Activated CD4-positive, alpha-beta T cell treated with anti-CD3 and anti-CD28 coated beads, Interleukin-2, amount 10 ng/mL, durations not matched to agents 24 days and 14 days (primary cell): ENCODE measurements at places on chromosomes 4 and X.

DNA sequence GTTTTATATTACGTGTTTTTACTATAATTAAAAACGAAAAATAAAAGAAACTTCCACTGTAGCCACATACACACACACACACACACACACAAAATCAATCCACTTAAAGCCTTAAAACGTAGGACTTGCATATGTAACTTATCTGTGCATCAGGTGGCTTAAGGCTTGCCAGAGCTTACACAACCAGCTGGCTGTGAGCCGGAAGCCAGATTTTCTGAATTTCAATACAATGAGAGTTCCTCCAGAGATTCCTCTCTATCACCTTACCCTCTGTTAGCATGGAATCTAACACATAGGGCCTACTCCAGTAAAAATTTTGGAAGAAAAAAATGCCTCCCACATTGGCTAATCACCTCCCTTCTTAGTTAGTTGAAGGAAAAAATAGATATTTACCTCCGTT, 27.9 kb upstream of the SLITRK4 start:
- DNase-seq = no peak

DNA sequence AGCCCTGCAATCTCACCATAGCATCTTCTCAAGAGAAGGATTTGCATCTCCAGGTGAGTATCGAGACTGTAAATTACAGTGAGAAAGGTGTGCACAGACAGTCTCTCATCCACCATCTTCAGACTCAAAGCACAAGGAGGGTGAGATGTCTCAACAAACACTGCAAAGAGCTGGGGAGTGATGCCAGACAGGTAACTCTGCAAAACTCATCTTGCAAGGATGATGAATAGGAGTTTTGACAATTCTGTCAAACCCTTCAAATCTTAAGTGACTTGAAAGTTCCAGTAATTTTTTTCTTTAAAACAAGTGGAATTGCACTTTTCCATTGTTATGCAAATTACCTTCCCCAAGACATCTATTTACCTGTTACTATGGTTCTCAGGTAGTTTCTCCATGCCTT, 277.2 kb upstream of the VCX3A start:
- DNase-seq = no peak

DNA sequence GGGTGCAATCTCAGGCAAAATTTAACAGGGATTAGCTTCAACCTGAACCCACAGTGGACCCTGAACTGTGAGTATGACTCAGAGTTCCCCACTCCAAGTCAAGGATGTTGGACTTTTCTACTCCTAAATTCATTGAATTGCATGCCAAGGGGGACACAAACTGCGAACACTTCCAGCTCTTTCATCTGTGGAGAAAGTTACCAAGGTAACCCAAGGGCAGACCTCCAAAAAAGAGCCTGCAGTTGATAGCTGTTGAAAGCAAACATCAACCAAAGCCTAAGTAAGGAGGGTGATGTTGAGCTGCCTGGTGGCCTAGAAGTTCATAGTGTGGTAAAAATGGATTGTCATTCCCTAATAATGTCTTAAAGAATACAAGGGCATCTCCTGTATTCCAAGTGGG, 1242.9 kb downstream of the C4orf33 start:
- no peak for DNase-seq

DNA sequence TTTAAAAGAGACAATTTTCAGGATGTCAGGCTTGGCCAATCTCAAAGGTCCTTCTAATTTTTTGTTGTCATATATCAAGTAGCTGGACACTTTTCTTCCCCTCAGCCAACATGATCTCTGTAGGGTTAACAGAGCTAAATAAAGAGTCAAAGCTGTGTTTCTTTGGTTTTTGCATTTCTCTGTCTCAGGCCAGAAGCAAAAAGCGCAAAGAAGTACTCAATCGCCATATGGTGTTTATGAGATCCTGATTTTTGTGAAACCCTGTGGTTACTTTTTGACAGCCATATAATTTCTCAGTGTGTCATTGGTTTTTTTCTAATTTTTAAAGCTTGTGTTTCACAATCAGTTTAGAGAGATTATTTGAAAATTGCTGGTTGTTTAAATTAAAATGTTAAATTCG, 111.9 kb downstream of the MAPK10 start:
- no peak for DNase-seq

GRCh38 chrX:17633546-17633945, 103.7 kb upstream of the SCML1 start:
- no peak for DNase-seq

DNA sequence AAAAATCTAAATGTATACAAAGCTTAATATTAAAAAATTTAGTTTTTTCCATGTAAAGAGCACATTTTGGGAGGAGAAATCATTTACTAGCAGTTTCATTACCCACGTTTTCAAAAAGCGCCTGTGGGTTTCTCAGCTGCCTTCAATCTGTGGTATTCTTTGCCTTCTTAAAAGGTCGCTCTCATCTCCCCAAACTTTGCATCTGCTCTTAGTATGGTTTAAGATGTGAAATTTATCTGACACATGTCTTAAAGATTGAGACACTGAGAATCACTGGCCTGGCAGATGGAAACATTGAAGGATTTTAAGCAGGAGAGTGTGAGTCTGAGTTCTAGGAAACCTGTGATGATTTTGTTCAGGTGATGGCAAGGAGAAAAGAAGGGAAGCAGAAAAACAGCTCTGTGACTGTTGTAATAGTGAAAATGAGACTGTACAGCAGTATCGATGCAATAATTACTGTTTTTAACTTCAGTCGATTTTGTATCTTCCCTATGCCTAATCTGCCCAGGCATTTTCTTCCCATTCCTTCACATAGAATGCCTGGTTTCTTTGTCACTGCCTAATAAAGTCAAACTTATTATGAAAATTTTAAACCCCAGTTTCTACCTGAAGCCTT, 75.9 kb downstream of the PAQR3 start:
- DNase-seq = no peak

GRCh38 chr4:17911608-17912007, 100.8 kb downstream of the NCAPG start:
- no peak for DNase-seq

GRCh38 chr4:120266602-120267001, 200.0 kb upstream of the MAD2L1 start:
- DNase-seq = no peak

GRCh38 chr4:170247596-170247995, 157.8 kb upstream of the AADAT start:
- no peak for DNase-seq

- no peak for DNase-seq
Observed at GRCh38 chrX:39335513-39336235, 534.4 kb downstream of the MID1IP1 start.

DNA sequence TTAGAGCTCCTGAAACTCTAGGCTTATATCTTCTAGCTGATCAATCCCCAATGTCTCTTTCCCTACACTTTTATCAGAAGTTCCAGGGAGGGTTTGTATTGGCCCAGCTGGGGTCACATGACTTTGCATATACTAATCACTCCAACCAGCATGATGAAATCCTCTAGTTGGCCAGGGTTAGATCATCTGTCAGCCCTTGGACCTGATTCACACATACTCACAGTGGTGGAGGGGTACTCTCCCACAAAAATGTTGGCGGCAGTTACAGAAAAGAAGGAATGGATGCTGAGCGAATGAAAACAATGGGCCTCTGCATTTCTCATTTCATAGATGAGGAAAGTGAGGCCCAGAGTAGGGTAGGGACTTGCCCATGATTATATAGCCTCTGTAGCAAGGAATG, 151.1 kb downstream of the PJA1 start:
- DNase-seq = no peak

- no peak for DNase-seq
Observed at GRCh38 chrX:42422961-42423360, 355.0 kb downstream of the PPP1R2C start.

DNA sequence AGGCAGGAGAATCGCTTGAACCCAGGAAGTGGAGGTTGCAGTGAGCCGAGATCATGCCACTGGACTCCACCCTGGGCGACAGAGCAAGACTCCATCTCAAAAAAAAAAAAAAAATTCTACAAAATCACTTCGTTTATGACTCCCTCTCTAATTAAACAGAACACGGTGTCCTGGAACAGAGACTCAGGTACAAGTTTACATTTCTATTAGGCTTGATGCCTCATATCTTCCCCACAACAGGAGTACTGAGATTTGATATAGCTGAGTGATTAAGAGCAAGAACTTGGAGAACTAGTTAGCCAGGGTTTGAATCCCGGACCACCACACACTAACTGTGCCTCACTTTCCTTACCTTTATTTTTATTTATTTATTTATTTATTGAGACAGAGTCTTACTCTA, 42.2 kb upstream of the KLF3 start:
- DNase-seq = no peak

- DNase-seq = no peak
Observed at GRCh38 chrX:152108527-152108926, 29.9 kb downstream of the MAGEA10 start.

DNA sequence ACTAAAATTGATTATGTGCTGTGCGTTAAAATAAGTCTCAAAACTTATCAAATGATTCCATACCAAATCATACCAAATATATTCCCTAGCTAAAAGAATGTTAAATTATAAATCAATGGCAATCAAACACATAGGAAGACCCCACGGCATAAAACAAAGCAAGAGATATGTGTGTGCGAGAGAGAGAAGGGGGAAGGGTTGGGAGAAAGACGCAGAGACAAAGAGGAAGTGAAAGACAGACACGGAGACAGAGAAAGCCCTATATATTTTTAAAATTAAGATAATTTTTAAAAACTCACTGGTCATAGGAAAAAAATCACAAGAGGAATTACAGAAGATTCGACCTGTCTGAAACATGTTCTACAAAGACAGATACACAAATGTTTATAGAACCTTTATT, 371.4 kb downstream of the NLGN4X start:
- no peak for DNase-seq

DNA sequence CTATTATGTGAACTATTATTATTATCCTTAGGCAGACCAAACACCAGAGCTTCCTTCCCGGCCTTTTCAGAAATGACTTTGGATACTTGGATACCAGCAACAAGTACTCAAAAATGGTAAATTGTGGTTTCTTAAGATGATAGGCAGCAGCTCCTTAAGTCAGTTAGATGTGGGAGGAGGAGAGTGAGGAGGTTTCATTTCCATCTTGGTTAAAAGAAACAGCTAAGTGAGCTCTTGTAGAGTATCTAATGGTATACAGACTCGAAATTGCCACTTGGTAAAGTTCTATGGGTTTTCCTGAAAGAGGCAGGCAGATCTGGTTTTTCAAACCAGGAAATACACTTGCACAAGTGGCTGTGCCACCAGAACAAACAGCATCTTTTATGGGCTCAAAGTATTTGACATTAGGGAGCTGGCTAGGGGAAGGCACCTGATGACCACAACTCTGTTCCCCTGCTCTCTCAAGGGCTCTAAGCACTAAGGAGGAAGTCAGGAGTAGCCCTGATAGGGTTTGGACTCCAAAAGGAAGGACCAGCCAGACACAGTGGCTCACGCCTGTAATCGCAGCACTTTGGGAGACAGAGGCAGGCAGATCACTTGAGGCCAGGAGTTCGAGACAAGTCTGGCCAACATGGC, 130.9 kb downstream of the TMEM164 start:
- no peak for DNase-seq

DNA sequence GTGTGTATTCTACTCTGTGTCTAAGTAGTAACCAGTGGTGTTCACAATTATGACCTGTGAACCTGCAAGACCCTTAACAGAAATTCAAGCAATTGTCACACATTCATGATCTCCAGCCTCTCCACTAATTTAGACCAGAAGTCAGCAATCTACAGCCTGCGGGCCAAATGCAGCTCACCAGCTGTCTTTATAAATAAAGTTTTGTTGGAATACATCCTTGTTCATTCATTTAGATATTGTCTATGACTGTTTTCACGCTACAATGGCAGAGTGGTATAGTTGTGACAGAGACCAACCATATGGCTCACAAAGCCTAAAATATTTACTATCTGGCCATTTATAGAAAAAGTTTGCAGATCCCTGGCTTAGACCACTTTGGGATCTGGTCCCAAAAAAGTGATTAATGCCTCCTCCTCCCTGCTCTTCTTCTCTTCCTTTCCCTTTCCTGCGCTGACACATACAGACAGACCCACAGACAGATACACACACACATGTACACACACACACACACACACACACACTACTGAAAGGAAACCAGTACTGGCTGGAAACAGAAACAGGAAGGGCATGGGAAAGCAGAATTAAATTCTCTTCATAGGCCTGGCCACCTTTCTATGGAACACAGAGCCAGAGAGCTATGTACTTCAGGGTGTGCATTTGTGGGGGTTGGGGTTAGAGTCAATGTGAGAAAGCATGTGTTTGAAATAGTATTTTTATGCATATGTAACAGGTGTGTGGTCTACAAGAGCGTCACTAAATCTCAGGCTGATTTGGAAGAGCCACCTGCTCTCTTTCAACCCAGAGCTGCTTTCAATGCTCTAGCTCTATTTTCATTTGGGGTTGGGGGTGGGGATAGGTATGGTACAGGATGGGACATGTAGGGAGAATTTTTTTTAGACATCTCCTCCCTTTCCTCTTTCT, 49.7 kb upstream of the TMEM164 start:
- no peak for DNase-seq

- no peak for DNase-seq
Observed at GRCh38 chrX:121008920-121009319, 23.4 kb upstream of the CT47A1 start.

DNA sequence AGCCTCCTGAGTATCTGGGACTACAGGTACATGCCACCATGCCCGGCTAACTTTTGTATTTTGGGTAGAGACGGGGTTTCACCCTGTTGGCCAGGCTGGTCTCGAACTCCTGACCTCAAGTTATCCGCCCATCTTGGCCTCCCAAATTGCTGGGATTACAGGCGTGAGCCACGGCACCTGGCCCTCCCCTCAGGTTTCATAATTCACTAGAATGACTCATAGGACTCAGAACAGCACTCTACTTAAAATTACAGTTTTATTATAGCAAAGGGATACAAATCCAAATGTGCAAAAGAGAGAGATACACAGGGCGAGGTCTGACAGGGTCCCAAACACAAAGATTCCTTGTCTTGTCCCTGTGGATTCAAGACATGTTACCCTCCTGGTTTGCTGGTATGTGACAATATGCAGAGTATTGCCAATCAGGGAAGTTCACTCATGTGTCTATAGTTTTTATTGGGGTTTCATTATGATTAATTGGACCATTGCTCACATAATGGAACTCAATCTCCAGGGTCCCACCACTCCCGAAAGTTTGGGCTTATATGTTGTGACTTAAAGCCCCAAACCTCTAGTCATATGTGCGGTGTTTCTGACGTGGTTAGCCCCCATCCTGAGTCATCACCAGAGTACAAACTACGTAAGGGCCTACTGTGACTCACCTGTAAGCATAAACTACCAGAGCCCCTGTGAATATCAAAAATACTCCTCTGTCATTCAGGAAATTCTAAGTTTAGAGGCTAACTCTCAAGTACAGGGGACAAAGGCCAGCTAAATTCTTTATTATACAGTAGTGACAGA, 5.2 kb downstream of the YIPF6 start:
- DNase-seq = peak; percentile 75

GRCh38 chrX:41076742-41077141, 8.5 kb upstream of the USP9X start:
- no peak for DNase-seq

DNA sequence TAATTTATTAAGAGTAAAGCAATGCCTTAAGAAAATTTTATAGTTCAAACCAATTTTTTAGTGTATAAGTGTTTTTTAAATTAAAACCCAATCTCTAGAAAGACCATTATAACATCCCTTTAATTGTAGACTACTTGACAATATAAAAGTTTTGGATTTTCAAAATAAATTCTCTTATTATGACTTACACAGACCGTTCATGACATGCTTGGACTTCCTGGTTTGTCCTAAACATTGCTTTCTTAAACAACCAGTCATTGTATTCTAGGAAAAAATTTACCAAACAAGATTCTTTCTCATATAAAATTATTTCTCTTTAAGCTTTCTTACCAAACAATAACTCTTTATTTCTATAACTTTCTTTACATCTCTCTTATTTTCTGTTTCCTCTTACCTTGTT, 49.0 kb upstream of the CXorf51A start:
- no peak for DNase-seq
